Ovary (tissue), 10 donors: ENCODE measurements at places on chromosomes 1 and 21. TPM values are rescaled to one million over a fixed set of nuclear protein-coding genes. Genes with fewer than 3 reads are reported as not detected.
A peak's percentile ranks its signal among the peaks of the same experiment; 100 is the strongest.

PTPRC gene
- 16.4 TPM for polyA plus RNA-seq

FLG2 gene
- not detected for polyA plus RNA-seq

LCE1B gene
- polyA plus RNA-seq = not detected

SNX7 gene
- polyA plus RNA-seq = 33.0 TPM

- H3K27me3 ChIP-seq = no peaks in the 10 kb centered on the region
- DNase-seq = peak; percentile 69
- no peaks in the 10 kb centered on the region for H3K36me3 ChIP-seq
- peak overlapping the region; percentile 98 for H3K27ac ChIP-seq
- H3K4me1 ChIP-seq = no peaks in the 10 kb centered on the region
These were observed 570 bp upstream of the NEK7 start for GRCh38 chr1:198156111-198156744.

- H3K27me3 ChIP-seq = no peaks in the 10 kb centered on the region
- H3K4me3 ChIP-seq = no peak overlapping the region
- no peak overlapping the region for H3K27ac ChIP-seq
- no peak for DNase-seq
- no peaks in the 10 kb centered on the region for H3K36me3 ChIP-seq
- no peaks in the 10 kb centered on the region for H3K4me1 ChIP-seq
These were observed 50.6 kb upstream of the MTR start for GRCh38 chr1:236744533-236744932.

DNA sequence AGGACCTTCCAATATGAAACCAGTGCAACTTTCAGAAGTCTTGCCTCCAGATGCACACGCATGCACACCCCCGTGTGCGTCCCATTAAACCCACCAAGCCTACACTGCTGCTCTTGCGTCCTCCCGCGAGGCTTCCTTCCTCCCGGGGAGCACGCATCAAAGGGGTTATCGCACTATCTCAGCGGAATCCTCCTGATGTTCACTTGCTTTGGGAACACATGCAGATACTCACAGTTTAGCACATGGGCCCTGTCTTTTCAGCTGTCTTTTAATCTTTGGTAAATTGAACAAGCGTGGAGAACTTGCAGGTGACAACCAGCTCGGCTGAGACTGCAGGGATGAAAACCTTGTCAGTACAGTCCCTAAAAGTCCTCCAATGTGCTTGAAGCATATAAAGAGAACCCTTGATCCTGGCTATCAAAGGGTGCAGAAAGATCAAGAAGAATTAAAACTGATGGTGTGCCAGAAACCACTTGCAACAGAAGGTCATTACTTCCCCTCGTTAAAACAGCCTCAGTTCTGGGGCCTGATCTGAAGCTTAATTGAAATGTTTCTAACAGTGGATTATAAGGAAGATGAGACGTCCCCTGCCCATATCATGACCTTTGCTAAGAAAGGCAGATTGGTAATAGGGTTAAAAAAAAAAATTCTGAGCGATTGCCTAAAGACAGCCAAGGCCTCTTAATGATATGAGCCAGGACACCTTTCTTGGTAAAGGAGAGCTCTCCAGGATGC lies 149.4 kb upstream of the LMO4 start:
- H3K36me3 ChIP-seq = no peaks in the 10 kb centered on the region
- H3K27me3 ChIP-seq = no peaks in the 10 kb centered on the region
- no peak overlapping the region for H3K27ac ChIP-seq
- no peaks in the 10 kb centered on the region for H3K4me1 ChIP-seq

- DNase-seq = no peak
- H3K4me1 ChIP-seq = peaks cover 3% of the 10 kb centered on the region
These were observed 27.0 kb downstream of the KIAA0319L start for GRCh38 chr1:35530168-35530567.

DNA sequence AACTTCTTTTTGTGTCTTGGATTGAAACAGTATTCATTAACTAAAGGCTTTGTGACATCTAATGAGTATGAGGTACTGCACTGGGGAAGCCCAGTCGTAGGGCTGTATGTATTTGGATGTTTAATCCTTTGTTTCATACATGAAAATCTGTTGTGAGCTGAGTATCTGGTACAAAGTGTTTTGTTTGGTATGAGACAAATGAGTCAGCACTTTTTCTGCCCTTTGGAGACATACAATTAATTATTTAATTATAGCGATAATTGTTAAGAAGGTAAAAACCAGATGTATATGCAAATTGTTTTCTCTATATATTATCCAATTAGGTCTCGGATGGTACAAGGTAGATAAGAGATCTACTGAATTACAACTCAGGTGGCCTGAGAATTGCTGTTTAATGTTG lies 36.3 kb downstream of the MARK1 start:
- no peak for DNase-seq
- no peaks in the 10 kb centered on the region for H3K4me1 ChIP-seq
- H3K36me3 ChIP-seq = no peaks in the 10 kb centered on the region
- no peaks in the 10 kb centered on the region for H3K27me3 ChIP-seq
- H3K4me3 ChIP-seq = no peak overlapping the region

GRCh38 chr1:26771643-26772321 lies 16.0 kb upstream of the PIGV start:
- H3K36me3 ChIP-seq = no peaks in the 10 kb centered on the region
- H3K27ac ChIP-seq = peak overlapping the region; percentile 52
- peak; percentile 61 for DNase-seq
- no peaks in the 10 kb centered on the region for H3K27me3 ChIP-seq
- H3K4me3 ChIP-seq = no peak overlapping the region

GRCh38 chr1:53634571-53634979 lies 104.4 kb downstream of the GLIS1 start:
- H3K27me3 ChIP-seq = no peaks in the 10 kb centered on the region
- no peak for DNase-seq
- H3K4me1 ChIP-seq = no peaks in the 10 kb centered on the region

- no peak overlapping the region for H3K27ac ChIP-seq
- H3K36me3 ChIP-seq = no peaks in the 10 kb centered on the region
- H3K27me3 ChIP-seq = no peaks in the 10 kb centered on the region
- no peak for DNase-seq
These were observed 740.6 kb downstream of the KCNT2 start for GRCh38 chr1:195867638-195868037.

- DNase-seq = no peak
- H3K4me3 ChIP-seq = peak within 1 kb of the TSS; percentile 67
- H3K27ac ChIP-seq = no peak within 1 kb of the TSS
- no peaks in the 10 kb centered on the region for H3K36me3 ChIP-seq
- H3K4me1 ChIP-seq = peaks cover 6% of the 10 kb centered on the region
- H3K27me3 ChIP-seq = no peaks in the 10 kb centered on the region
These were observed at the start of gene TRNP1 for GRCh38 chr1:26993237-26994019. Gene TRNP1 (plus strand): TSS chr1:26993692. CDS start chr1:26993787, 95 bp downstream.

DNA sequence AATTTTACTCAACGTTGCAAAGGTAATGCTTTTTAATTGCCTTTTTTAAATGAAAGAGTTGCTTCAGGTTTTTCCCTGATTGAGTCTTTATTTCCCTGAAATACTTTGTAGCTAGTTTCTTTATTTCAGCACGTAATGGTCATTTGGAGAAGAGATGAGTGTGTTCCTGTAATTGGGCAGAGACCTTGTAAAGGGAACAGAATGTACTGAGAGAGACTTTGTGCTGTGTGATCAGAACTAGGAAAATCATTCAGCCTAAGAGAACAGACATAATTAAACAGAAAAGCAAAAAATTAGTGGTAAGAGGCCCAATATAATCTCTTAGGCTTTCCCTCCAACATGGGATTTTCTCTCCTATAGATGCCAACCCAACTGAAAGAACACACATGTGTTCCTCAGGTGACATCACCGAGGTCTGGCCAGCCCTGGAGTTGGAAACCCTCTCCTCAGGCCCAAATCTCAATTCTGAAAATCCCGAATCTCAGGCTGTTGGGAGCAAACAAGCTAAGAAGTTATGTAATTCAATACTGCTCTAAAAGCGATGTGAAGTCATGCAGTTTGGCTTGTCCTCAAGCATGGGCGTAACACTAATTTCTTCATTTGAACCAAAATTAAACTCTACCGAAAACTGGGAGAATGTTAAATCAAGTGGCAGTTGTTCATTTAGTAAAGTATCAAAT lies 102.0 kb downstream of the TGFB2 start:
- no peak overlapping the region for H3K4me3 ChIP-seq
- peak; percentile 46 for DNase-seq
- no peaks in the 10 kb centered on the region for H3K4me1 ChIP-seq
- no peaks in the 10 kb centered on the region for H3K27me3 ChIP-seq

DNA sequence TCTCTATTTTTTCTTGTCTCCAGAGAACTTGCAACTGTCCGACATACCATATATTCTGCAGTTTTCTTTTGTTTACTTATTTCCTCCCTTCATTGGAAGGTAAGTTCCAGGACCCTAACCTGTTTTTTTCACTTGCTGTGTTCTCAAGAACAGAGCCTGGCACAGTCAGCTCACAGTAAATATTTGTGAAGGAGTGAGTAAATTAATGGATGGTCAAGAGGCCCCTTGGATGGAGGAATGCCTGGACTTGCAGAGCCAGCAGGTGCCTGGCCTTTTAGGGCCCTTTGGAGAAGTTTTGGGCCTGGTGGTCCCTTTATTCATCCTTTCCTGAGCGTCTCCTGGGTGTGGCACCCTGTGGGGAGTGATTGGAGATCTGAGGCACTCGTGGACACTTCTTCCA lies 182.1 kb upstream of the POU3F1 start:
- no peak overlapping the region for H3K4me3 ChIP-seq
- H3K27me3 ChIP-seq = no peaks in the 10 kb centered on the region
- H3K4me1 ChIP-seq = no peaks in the 10 kb centered on the region

GRCh38 chr1:30942326-30942963 lies 33.9 kb upstream of the SDC3 start:
- no peak overlapping the region for H3K27ac ChIP-seq
- H3K4me1 ChIP-seq = no peaks in the 10 kb centered on the region
- no peak for DNase-seq
- no peak overlapping the region for H3K4me3 ChIP-seq

- no peak overlapping the region for H3K4me3 ChIP-seq
- no peak overlapping the region for H3K27ac ChIP-seq
- H3K36me3 ChIP-seq = no peaks in the 10 kb centered on the region
- no peak for DNase-seq
These were observed 67.0 kb downstream of the MATN1 start for GRCh38 chr1:30656171-30656940.

GRCh38 chr21:37891972-37892371 lies 24.3 kb downstream of the KCNJ6 start:
- H3K4me1 ChIP-seq = no peaks in the 10 kb centered on the region
- no peak overlapping the region for H3K27ac ChIP-seq
- H3K36me3 ChIP-seq = no peaks in the 10 kb centered on the region
- no peak for DNase-seq
- no peaks in the 10 kb centered on the region for H3K27me3 ChIP-seq
- H3K4me3 ChIP-seq = no peak overlapping the region

GRCh38 chr1:239662950-239663349 lies 276.6 kb downstream of the CHRM3 start:
- H3K27ac ChIP-seq = no peak overlapping the region
- H3K27me3 ChIP-seq = no peaks in the 10 kb centered on the region
- H3K4me1 ChIP-seq = no peaks in the 10 kb centered on the region
- H3K4me3 ChIP-seq = no peak overlapping the region
- H3K36me3 ChIP-seq = no peaks in the 10 kb centered on the region
